Stimulated activated CD8-positive, alpha-beta memory T cell treated with anti-CD3 and anti-CD28 coated beads, Interleukin-7, amount 100 ng/mL, for 24 hours (primary cell): ENCODE measurements at places on chromosomes 11 and 22.

DNA sequence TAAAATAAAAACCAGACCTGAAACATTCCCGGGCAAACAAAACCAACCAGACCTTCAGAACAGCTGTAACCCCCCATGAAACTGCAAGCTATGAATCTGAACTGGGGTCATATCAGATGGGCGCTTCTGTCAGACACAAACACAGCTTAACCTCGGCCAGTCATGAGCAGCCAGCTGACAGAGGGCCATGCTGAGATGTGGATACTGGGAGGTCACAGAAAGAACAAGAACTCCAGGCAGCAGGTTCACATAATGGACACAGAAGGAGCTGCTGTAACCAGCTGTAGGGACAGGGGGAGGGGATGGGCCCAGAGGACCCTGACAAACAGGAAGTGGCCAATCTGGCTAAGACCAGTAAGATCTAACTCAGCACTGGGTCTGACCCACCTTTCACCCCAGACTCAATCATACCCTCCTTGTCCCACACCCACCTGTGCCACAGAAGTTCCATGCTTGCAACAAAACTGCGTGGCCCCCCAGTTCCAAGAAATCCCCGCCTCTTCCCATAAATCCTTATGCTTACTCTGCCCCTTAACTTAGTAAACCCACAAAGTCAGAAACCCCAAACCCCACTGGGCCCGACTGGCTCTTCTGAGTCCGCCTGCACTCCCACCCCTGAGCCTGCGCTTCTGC is 4.0 kb downstream of the APOL4 start:
- DNase-seq = no peak

DNA sequence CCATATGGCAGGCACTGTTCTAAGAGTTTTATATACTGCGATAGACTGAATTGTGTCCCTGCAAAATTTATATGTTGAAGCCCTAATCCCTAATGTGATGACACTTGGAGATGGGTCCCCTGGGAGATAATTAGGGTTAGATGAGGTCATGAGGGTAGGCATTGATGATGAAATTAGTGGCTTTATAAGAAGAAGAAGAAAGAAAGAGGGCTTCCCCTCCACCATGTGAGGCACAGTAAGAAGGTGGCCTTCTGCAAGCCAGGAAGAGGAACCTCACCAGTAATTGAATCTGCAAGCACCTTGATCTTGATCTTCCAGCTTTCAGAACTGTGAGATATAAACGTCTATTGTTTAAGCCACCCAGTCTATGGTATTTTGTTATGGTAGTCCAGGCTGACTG is 46.6 kb upstream of the TENM4 start:
- DNase-seq = no peak

DNA sequence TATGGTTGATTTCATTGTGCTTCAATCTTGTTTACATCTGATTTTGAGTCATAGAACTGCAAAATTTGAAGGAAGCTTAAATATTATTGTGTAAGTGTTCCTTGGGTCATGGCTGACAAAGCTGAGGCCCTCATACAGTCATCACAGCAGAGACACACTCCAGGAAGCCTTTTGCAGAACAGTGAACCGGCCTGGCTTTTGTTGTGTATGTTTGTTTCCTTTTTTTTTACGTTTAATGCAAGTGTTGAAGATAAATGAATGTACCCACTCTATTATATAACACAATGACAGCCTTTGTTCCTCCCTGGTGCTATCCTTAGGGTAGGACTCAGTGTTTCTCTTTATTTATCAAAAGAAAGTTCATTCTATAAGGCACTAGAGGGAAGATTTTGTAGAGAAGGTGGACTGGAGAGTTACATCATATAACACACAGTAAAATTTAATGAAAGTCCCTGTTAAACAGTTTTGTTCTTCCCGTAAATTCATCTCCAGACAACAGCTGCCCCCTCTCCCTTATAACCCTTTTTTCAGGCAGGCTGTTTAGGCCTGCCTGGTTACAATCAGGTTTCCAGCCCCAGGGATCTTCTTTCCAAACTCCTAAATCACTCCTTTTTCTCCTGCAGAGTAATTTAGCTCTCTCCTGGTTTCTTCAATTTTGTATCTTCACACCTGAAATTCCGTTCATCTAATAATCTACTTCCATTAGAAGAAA is 34.3 kb upstream of the CSTF3 start:
- no peak for DNase-seq

DNA sequence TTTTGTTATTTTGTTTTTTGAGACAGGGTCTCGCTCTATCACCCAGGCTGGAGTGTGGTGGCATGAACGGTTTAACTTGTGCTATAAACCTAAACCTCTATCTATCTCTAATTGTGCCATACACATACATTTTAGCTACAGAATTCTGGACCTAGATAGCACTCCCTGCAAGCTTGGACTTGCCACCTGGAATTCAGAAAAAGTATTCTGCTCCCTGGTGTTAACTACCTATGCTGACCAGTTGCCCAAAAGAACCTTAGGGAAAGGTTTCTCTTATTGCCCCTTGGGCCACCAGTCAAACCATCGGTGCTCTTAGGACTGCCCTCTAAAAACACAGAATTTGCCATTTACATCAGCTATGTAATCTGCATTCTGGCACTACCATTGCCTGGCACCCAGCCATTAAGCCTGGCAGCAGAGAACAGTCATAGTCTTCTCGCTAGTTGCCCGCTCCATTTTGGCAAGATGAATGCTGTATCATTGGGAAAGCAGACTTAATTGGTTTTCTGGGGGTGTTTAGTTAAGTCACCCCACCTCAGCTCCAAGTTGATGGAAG is 55.3 kb downstream of the ETS1 start:
- DNase-seq = no peak

DNA sequence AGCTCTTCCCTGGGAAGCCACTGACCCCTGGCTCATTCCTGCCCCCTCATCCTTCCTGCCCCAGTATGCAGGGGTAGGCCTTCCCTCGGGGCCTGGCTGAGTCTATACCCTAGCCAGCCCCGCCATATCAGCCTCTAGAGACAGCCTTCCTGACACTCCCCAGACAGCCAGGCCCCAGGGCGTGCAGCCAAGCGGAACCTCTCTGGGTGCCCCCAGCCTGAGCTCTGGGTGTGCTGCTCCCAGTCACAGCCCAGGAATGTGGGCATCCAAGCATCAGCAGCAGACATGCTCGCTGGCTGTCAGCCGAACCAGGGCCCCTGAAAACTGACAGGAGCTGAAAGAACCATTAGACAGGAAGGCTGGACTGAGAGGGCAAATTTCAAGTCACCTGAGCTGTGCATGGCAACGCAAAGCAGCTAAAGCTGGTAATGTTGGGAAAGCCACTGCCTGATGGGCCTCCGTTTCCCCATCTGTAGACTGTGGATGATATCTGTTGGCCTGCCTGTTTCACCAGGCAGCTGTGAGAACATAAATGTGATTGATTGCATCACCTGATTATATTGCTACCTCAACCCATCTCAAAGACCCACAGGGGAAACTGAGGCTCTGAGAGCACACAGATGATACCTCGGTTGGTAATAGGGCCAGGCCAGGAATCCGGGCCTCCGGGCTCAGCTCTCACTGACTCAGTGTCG is 93.2 kb downstream of the LRRC32 start:
- DNase-seq = no peak

GRCh38 chr22:22710719-22711531 is 66.5 kb downstream of the GGTLC2 start:
- DNase-seq = peak; percentile 73

- no peak for DNase-seq
These were observed 38.7 kb upstream of the ELF5 start for GRCh38 chr11:34552270-34552669.

DNA sequence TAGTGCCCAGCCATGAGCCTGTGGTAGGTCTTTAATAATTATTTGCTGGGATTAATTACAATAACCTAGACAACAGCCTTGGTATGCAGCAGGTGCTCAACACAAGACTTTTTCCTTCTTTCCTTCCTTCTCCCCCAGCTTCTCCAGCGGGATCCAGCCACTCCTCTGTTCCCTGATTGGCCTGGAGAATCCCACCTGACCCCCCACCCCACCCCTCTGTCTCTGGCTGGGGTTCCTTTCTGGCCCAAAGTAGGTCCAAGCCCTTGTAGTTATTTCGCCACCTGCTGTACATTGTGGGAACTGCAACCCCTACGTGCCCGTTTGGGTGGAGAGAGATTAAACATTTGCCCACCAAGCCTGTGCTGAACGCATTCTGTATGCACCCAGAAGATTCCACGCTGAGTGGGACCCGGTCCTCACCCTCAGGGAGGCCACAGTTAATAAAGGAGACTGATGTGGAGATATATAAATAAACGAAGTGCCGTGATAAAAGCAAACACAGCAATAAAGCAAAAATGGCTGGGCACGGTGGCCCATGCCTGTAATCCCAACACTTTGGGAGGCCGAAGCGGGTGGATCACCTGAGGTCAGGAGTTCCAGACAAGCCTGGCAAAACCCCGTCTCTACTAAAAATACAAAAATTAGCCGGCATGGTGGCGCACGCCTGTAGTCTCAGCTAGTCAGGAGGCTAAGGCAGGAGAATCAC is 32.1 kb upstream of the DGKZ start:
- peak; percentile 68 for DNase-seq

GRCh38 chr11:68164437-68164836 is 43.2 kb upstream of the CHKA start:
- no peak for DNase-seq

- no peak for DNase-seq
These were observed 10.4 kb downstream of the OR51B4 start for GRCh38 chr11:5291207-5291838.

DNA sequence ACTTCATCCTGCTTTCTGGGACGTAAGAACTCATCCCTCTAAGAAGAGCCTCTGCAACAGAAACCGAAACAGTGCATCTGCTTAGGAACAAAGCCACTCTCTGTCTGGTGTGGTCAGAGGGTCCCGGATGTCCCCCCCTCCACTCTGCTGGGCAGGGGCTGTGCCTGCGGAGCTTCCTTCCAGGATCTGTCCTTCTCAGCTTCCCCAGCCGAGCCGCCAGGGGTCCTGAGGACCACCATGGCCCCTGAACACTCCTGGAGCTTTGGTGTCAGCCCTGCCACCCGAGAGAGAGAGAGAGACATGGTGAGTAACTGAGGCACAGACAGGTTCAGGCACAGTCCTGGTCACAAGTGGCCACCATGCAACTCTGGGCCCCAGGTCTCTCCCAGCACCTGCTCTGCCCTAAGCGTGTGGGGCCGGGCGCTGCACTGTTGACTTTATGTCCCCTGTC is 24.4 kb upstream of the MGAT3 start:
- DNase-seq = no peak

DNA sequence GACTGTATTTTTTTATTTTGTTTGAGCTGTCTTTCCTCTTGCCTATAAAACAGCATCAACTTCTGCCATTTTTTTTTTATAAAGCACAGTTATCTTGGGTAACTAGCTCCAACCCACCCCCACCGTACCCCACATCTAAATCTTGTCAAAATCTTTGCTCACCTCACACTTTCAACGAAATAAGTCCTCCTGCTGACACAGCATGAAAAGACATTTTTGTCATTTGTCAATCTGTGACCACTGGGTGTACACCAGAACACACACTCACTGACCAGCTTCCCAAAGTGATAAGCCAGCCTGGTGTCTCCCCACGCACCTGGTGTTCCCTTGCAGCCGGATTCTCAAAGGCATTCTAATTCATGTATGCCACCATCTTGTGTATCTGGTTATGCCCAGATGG is 1.7 kb upstream of the TECTA start:
- no peak for DNase-seq

GRCh38 chr11:75986966-75987365 is 172.0 kb downstream of the UVRAG start:
- no peak for DNase-seq

DNA sequence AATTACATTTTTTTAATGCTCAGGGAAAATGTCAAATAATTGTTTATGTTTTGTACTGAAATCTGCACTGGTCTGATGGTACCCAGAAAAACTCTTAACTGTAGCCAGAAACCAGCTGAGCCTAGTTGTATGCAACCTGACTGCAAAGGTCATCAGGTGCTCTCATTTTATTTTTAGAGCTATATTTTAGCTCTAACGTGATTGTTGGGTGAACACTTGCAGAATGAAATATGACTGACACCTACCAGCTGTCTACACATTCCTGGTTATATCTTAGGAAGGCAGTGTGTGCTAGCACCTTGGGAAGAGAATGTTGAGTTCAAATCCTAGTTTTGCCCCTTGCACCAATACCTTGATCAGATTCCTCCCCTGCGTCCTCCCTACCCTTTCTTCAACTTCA is 23.6 kb downstream of the PTPRJ start:
- no peak for DNase-seq

DNA sequence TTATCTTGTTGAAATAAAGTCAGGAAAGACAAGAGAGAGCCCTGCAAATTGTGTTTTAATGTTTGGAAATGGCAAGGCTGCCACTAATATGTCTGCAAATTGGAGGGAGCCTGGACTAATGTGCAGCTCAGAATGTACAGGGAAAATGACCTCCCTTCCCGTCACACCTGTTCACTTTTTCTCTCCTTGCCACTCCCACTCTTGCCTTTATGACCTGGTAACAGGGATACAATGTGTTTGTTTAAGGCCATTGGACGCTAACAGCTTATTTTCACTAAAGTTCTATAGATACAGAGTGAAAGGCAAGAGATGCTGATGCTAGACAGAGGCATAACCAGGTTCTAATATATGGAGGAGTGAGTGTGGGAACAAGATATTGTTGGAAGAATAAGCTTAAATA is 203.9 kb downstream of the RAB38 start:
- no peak for DNase-seq

- DNase-seq = no peak
These were observed 65.5 kb upstream of the CHORDC1 start for GRCh38 chr11:90288212-90288821.

DNA sequence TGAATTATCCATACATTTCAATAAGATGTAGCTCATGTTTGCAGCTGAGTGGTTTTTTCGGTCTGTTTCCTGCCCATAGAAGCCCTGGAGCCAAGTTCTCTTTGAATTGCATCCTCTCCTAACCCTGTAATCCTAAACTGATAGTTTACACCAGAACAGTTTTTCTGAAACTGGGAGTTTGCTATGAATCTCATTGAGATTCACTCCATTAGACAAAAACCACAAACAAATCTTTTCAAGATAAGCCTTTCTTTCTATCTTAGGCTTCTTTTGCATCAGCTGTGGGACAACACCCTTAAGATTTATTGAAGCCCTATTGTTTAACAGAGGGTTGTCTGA is 324.8 kb downstream of the DYNC2H1 start:
- no peak for DNase-seq

DNA sequence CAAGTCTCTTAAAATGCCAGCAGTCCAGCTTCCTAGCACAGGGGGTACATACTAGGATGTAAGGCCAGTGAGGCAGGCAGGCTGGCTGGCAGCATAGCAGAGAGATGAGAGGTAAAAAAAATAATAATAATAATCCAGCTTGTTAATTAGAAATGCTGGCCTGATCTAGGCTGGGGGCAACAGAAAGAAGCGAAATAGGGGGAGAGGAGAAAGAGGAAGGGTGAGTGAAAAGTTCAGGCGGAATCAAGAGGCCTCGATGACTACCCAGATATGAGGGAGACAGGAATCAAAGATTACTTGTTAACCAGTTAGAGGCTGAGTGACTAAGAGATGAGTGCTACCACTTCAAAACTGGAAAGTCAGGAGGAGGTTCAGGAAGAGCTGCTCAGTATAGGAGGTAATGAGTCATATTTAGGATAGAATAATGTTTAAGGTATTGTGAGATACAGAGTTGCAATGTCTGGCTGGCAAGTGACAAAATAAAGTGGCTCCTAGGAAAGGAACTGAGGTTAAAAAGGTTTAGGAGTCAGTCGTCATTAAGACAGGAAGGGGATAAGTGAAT is 2.8 kb downstream of the ALKBH8 start:
- DNase-seq = no peak

- DNase-seq = no peak
These were observed 40.9 kb downstream of the TXN2 start for GRCh38 chr22:36440429-36441002.
